Stimulated activated CD8-positive, alpha-beta memory T cell treated with anti-CD3 and anti-CD28 coated beads, Interleukin-7, amount 100 ng/mL, for 1 hour (primary cell): ENCODE measurements at places on chromosomes 13 and 19.

DNA sequence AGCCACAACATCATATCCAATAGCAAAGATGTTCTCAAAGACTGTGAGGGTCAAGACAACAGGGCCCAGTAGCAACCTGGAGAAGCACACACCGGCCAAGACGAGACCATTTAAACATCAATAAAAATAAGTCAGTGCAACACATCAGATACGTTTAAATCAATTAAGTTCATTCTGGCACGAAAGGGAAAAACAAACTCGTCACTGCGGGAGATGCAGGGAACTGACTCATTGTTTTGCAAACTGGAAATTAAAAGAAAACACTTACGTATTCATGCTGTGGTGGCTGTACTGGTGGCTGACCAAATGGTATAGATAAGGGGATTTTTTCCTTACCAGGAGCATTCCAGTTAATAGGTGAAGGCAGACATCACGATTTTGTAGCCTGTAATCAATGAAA, 26.3 kb upstream of the SLC15A1 start:
- no peak for DNase-seq

DNA sequence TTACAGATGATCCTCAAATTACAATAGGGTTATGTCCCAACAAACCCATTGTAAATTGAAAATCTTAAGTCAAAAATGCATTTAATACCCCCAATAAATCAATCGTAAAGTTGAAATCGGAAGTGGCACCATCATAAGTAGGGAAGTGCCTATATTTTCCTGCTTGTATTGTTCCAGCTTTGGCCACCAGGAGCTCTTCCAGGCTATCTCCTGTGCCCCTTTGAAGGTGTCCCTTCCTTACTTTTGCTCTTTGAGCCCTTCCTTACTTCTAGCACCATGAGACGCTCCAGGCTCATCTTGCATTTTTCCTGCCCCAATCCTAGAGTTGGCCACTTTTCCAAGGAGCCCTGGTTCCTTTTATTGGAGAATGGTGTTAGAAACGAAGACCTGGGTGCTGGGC, 163.0 kb upstream of the TSC22D1 start:
- no peak for DNase-seq

GRCh38 chr13:73721571-73721970, 412.6 kb downstream of the KLF12 start:
- DNase-seq, result no peak

- no peak for DNase-seq
These were observed 325.8 kb downstream of the LMO7 start for GRCh38 chr13:75961911-75962310.

DNA sequence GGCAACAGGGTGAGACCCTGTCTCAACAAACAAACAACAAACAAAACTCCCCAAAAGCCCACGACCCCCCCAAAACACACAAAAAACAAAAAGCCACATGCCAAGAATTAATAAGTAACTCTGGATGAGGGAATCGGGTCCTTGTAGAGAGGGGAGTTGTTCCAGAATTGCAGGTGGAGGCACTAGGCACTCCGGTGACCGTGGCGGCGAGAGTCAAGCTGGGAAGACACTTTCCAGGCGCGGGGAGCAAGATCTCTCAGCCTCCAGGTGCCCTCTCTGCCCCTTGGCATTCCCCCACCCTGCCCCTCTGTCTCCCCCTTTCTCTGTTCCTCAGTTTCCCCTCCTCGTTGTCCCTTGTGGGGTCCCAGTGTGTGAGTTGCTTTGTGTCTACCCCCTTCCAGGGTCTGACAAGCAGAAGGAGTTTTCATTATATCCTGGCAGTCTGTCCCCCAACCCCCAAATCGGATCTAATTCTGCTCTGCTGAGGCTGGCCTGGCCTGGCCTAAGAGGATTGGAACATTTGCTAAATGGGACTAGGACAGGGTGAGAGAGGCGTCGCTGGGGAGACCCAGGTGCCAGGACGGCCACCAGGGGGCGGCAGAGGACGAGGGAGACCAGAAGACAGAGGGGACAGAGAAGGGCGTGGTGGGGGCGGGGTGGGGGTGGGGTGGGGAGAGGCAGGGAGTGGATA, 8.3 kb upstream of the CRX start:
- peak; percentile 65 for DNase-seq

DNA sequence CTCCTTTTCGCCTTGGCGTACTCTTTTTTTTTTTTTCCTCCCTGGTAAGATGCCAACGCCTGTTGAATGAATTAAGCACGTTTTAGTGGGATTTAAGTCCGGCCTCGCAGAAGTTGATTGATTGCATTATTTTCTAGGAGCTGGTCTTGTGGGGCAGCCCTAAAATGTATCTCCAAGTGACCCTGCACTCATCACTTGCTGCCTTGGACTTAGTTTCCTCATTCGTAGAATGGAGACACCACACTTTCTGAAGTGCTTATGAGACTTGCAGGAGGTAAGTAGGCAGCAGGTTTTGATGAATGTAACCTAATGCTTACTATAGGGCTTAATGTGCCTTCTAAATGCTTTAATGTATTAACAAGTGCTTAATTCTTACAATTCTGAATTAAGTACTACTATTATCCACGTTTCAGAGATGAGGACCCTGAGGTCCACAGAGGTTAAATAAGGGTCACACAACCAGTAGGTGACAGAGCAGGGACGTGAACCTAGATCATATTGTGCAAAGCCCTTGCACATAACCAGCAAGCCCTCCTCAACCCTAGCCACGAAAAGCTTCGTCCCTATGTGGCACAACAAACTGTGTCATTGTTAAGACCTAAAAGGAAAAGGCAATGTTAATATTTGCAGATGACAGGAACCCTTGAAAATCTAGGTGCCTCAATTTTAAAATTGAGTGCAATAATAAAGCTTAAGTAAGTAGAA, 514 bp upstream of the ARGLU1 start:
- no peak for DNase-seq

- no peak for DNase-seq
These were observed 87.2 kb downstream of the SCGB2B2 start for GRCh38 chr19:34589730-34590129.

GRCh38 chr13:26280822-26281221, 26.9 kb downstream of the CDK8 start:
- DNase-seq, result no peak

- no peak for DNase-seq
These were observed 4.1 kb upstream of the CNOT3 start for GRCh38 chr19:54133312-54133956.

DNA sequence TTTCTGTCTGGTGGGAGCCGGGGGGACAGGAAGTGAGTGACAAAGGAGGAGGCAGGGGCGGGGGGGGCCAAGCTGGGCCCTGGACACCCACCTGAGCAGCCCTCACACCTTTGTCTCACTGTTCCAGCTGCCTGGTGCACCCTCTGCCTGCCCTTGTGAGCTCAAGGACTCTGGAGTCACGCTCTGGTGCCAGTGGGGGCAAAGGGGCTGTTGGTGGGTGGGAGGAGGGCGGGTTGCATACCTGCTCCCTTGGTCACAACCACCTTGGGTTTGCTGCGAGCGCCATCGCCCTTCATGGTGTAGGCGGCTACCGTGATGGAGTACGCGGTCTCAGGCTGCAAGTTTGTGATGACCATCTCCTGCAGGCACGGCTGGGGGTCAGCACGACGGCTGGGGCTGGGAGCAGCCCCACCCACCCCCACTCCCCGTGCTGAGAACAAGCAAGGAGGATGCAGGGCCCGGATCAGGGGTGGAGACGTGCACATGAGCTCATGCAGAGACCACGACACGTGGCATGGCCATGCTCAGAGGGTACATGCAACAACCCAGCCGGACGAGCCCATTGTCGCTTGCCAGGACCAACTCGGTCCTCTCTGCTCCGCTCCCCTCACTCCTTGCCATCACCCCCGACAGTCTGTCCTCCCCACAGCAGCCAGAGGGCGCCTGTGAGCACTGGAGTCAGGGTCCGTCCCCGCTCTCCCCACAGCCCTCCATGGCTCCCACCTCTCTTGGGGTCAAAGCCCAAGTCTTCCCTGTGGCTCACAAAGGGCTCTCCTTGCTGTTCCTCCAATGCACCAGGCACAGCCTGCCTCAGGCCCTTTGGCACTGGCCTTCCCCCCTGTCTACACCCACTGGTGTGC, 114.9 kb downstream of the PTPRS start:
- no peak for DNase-seq

DNA sequence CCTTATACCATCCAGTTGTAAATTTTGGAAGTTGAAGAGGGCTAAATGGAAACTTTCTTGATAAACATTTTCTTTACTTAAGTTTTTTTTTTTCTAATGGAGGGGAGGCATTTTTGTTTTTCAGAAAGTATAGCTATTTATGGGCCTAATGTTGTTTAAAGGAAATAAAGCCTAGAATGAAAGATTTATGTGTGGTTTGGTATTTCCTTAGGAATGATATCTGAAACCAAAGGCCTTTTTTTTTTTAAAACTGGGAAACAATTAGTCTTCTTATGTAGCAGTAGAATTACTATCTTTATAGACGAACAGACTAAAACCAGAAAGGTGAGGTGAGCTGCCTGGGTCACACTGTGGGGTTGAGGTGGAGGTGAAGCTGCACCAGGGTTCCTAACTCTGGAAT, 80.1 kb downstream of the ESD start:
- no peak for DNase-seq

DNA sequence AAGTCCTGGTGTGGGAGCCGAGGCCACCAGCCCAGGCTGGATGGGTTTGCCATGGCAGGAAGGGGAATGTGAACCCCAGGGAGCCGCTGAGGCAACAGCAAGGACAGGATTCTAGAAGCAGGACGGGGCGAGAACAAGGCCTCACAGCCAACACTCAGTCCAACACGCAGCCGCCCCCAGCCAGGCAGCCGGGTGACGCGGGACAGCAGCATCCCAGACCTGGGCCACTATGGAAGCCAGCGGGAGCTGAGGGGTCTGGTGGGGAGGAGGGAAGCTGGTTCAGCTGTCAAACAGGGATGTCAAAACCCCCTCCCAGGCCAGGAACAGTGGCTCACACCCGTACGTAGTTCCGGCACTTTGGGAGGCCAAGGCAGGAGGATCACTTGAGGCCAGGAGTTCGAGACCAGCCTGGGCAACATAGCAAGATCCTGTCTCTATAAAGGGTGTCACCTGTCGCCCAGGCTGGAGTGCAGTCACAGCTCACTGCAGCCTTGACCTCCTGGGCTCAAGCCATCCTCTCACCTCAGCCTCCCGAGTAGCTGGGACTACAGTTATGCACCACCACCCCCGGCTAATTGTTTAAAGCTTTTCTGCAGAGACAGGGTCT, 6.8 kb downstream of the MEX3D start:
- DNase-seq, result no peak

- DNase-seq, result no peak
These were observed 350.4 kb downstream of the MTUS2 start for GRCh38 chr13:29170436-29171082.

- DNase-seq, result no peak
These were observed 1.3 kb downstream of the FCGRT start for GRCh38 chr19:49513746-49514118.

DNA sequence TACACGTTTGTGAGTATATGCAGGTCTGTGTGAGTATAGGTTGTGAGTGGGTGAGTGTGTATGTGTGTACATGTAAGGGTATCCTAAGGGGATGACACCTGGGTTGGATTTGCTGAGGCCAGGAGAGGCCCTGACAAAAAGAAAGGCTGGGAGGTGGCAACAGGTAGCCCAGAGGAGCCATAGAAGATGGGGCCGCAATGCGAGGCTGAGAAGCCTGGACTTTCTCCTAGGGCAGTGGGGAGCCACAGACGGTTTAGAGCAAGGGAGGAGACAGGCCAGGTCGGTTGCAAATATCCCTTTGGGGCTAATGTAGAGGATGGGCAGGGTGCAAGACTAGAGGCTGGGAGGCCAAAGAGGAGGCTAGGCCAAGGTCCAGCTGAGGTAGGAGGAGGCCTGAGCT, 54.3 kb downstream of the CELF5 start:
- no peak for DNase-seq

DNA sequence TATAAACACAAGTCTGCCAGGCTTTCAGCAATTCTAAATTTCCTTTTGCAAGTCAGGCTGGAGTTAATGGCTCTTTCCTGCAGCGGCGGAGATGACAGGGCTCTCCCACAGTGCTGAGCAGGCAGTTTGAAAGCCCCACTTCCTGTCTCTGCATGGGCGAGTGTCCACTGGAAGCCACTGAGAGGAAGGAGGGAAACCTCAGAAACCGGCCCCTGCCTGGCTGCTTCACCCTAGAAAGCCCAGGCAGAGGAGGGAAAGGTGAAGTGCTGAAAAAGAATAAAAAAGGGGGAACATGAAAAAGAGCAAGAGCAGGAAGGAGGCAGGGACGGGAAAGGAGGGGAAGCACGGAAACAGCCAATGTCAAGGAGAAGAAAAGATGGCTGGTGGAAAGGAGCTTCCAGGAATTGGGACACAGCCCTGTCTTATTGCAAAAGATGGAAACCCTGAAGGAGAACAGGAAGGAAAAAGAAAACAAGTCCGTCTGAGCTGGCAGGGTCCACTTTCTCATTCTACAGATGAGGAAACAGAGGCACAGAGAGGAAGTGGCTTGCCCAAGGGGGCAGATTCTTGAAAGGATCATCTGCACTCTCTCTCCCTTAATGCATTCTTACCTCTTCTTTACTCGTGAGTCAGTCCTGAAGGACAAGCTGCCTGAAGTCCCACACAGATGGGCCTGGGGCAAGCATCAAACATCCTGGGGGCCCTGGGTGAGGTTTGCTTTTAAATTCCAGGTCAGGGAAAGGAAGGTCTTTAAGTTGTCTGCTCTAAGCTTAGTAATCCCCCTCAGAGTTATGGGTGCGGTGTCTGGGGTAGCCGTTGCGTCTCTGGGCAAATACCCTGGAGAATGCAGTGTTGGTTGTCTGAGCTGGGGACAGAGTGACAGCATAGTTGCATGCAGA, 38.8 kb upstream of the ALOX5AP start:
- DNase-seq, result no peak

GRCh38 chr19:10836479-10837330, 693 bp upstream of the TMED1 start:
- DNase-seq, result no peak

GRCh38 chr13:40283666-40284065, 382.8 kb downstream of the FOXO1 start:
- DNase-seq, result no peak

GRCh38 chr19:40147338-40147692, 43.9 kb upstream of the MAP3K10 start:
- DNase-seq, result no peak

DNA sequence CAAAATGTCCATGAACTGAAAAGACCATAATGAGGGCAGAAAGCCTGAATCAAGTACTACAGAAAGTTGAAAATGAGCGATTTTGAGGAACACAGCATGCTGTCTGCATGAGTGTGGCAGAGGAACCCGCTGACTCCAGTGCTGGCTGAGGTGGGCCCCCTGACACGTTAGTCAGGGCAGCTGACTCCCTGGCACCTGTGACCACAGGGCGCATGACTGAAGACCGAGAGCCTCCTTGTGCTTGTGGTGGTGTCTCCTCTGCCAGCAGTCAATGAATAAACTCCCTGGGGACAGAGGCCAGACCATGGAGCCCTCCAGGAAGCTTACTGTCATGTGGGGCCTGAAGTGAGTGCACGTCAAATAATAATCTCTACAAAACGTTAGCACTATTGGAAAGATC, 38.4 kb upstream of the VSTM2B start:
- no peak for DNase-seq

- DNase-seq, result no peak
These were observed 211.2 kb upstream of the RXFP2 start for GRCh38 chr13:31528176-31528575.
